ENCODE measurements at places on chromosomes 2 and 18.

DNA sequence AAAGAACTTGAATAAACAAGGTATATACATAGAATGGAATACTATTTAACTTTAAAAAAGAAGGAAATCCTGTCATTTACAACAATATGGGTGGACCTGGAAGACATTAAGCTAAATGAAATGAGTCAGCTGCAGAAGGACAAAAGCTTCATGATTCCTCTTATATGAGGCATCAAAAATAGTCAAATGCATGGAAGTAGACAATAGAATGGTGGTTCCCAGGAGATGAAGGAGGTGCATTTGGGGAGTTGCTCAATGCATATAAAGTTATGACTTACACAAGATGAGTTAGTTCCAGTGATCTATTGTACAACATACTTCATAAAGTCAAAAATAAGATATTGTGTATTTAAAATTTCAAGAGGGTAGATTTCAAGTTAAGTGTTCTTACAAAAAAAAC lies 426.1 kb upstream of the UBE2E3 start:
- DNase-seq: no peak

DNA sequence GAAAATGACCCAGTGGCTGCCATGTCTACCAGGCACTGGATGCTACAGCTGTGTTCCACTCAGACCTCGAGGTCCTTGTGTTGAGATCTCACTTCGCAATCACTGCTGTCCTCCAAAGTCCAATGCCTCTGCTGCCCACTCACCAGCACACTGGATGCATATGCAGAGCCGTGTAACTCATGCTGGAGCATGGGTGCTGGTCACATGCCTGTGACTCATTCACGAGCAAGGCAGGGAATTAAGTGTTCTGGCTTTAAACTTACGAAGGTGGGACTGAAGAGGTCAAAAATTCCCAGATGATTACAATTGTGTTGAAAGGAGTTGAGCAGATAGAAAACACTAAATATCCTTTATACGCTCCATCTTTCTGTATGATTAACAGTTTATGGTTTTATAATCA lies 417.5 kb downstream of the NUP35 start:
- no peak for DNase-seq

- no peak for DNase-seq
Observed at GRCh38 chr2:158671360-158672245, 123.5 kb upstream of the DAPL1 start.

- DNase-seq: no peak
Observed at GRCh38 chr2:192051533-192051932, 143.2 kb downstream of the TMEFF2 start.

GRCh38 chr18:56468396-56468795 lies 170.0 kb downstream of the TXNL1 start:
- peak; percentile 84 for DNase-seq

DNA sequence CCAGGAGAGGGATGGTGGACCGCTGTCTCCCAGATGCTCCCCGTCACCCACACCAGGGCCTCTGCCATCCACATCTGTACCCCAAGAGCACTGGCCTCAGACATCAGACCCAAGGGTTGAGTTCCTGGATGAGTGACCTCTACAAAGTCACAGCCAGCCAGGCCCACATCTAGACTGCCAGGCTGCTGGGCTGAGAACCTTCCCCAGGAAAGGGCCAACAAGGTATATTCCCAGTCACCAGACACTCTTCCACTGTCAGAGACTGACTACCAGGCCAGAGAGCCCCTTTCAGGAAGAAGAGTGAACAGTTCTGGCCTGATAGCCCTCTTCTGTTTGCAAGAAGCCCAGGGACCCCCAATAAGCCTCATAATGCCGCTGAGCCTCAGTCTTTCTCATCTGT lies 44.3 kb downstream of the C1QL2 start:
- DNase-seq: no peak

DNA sequence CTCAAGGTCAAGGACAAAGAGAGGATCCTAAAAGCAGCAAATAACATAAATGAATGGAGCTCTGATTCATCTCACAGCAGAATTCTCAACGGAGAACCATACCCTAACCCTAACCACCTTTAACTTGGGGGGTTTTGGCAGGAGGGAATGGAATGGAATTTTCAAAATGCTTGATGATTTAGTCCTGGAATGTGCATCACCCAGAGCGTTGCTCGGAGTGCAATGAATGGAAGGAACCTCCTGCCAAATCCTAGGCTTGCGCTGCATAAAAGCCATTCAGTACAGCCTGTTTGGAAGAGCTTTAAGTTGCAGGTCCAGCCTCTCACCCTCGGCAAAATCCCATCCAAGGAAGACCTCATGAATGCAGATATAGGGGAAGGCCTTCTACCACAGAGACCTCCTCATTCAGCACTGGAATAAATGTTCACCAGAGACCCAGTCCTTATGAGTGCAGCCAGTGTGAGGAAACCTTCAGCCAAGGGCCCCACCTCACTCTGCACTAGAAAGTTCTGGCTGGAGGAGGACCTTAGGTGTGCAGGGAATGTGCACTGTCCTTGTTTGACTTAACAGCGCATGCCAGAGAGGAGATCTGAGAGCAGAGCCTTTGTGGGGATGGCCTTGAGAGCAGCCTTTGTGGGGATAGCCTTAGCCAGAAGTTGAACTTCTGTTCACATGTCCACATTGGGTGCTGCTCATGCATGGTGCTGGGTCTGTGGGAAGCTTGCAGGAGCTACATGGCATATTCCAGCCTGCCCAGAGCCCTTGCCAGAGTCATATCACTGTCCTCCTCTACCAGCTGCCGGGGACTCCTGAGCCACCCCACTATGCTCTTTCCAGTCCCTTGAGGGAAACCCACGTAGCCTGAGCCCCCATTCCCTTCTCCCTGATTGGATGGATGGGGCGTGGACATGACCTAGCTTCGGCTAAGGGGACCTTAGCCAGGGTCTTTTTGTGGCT lies 30.5 kb downstream of the ASB1 start:
- no peak for DNase-seq

DNA sequence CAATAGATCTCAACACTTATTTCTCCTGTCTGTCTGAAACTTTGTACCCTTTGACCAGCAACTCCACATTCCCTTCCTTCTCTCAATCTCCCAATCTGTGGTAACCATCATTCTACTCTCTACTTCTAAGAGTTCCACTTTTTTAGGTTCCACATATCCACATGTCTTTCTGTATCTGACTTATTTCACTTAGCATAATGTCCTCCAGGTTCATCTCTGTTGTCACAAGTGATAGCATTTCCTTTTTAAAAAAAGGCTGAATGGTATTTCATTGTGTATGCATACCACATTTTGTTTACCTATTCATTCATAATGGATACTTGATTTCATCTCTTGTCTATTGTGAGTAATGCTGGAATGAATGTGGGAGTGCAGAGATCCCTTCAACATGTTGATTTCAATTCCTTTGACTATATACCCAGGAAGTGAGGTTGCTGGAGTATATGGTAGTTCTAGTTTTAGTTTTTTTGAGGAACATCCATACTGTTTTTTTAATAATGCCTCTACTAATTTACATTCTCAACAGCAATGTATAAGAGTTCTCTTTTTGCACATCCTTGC lies 18.8 kb upstream of the MMADHC start:
- DNase-seq: no peak

GRCh38 chr2:230205034-230205433 lies 14.8 kb downstream of the SP110 start:
- DNase-seq: no peak

- DNase-seq: no peak
Observed at GRCh38 chr2:40512256-40512655, 60.4 kb upstream of the SLC8A1 start.

- peak; percentile 99 for DNase-seq
Observed at GRCh38 chr2:74845217-74845751, 11.4 kb downstream of the HK2 start.

GRCh38 chr18:10182009-10182624 lies 268.3 kb downstream of the VAPA start:
- no peak for DNase-seq

Data from suppressor macrophage treated with lipopolysaccharide for 1 hour (primary cell).